Endothelial cell (in vitro differentiated cells): ENCODE measurements at places on chromosomes 2 and 18.
A peak's percentile ranks its signal among the peaks of the same experiment; 100 is the strongest.

- H3K4me3 ChIP-seq = no peak overlapping the region
- no peak for DNase-seq
- no peak overlapping the region for H3K27ac ChIP-seq
Measured at GRCh38 chr2:169415233-169415748, 53.0 kb upstream of the LRP2 start.

- H3K27ac ChIP-seq = no peak overlapping the region
- no peaks in the 10 kb centered on the region for H3K27me3 ChIP-seq
- H3K4me3 ChIP-seq = no peak overlapping the region
- no peaks in the 10 kb centered on the region for H3K36me3 ChIP-seq
- no peak for DNase-seq
Measured at GRCh38 chr2:194105358-194105757, 1551.7 kb upstream of the SLC39A10 start.

DNA sequence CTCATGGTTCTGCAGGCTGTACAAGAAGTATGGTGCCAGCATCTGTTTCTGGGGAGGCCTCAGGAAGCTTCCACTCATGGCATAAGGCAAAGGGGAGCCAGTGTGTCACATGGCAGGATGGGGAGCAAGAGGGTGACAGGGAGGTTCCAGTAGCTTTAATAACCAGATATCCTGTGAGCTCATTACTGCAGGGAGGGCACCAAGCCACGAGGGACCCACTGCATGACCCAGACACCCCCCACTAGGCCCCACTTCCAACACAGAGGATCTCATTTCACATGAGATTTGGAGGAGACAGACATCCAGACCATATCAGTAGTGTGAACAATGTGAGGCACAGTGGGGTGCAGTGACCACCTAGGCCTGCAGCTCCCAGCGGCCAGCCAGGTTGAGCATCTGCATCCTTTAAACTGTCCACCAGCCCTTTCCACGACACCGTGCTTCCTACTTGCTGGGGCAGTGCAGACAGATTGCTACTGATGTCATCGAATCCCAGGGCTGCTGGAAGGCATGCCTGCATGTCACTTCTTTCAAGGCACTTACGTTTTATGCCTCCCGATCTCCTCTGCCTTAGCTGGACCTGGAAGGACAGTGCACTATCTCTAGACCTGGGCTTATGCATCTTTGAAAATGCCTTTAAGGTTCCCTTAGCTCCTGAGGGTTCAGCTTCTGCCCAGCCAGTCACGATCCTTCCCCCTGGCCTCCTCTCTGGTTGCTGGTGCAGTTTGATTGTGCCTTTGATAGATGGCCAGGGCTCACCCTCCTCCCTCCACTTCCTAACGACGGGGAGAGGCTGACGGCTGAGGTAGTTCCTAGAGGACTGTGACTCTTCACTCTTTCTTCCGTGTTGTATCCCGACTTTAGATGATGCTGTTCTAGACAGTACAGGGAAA, 174.3 kb downstream of the FAM210A start:
- no peak overlapping the region for H3K4me3 ChIP-seq
- H3K4me1 ChIP-seq = no peaks in the 10 kb centered on the region
- DNase-seq = no peak
- H3K36me3 ChIP-seq = peaks cover 3% of the 10 kb centered on the region
- no peak overlapping the region for H3K27ac ChIP-seq

GRCh38 chr2:74843899-74844298, 10.0 kb downstream of the HK2 start:
- DNase-seq = no peak
- H3K4me3 ChIP-seq = peak overlapping the region; percentile 73
- peaks cover 9% of the 10 kb centered on the region for H3K27me3 ChIP-seq
- peaks cover 56% of the 10 kb centered on the region for H3K4me1 ChIP-seq

GRCh38 chr18:39494211-39494896, 1928.8 kb upstream of the CELF4 start:
- no peak overlapping the region for H3K27ac ChIP-seq
- no peak for DNase-seq
- no peaks in the 10 kb centered on the region for H3K4me1 ChIP-seq
- H3K27me3 ChIP-seq = no peaks in the 10 kb centered on the region

- peaks cover 6% of the 10 kb centered on the region for H3K4me1 ChIP-seq
- H3K27me3 ChIP-seq = peaks cover 2% of the 10 kb centered on the region
- H3K4me3 ChIP-seq = no peak overlapping the region
- DNase-seq = no peak
- no peak overlapping the region for H3K27ac ChIP-seq
Measured at GRCh38 chr2:42618116-42618515, 49.7 kb downstream of the MTA3 start.

- H3K36me3 ChIP-seq = no peaks in the 10 kb centered on the region
- no peaks in the 10 kb centered on the region for H3K4me1 ChIP-seq
- no peak for DNase-seq
- H3K27me3 ChIP-seq = peaks cover 2% of the 10 kb centered on the region
Measured at GRCh38 chr2:164887434-164888144, 46.0 kb upstream of the COBLL1 start.

- peaks cover 8% of the 10 kb centered on the region for H3K27me3 ChIP-seq
- no peaks in the 10 kb centered on the region for H3K36me3 ChIP-seq
- H3K27ac ChIP-seq = no peak overlapping the region
- H3K4me3 ChIP-seq = no peak overlapping the region
- no peak for DNase-seq
Measured at GRCh38 chr2:121898483-121898882, 143.0 kb downstream of the TSN start.

DNA sequence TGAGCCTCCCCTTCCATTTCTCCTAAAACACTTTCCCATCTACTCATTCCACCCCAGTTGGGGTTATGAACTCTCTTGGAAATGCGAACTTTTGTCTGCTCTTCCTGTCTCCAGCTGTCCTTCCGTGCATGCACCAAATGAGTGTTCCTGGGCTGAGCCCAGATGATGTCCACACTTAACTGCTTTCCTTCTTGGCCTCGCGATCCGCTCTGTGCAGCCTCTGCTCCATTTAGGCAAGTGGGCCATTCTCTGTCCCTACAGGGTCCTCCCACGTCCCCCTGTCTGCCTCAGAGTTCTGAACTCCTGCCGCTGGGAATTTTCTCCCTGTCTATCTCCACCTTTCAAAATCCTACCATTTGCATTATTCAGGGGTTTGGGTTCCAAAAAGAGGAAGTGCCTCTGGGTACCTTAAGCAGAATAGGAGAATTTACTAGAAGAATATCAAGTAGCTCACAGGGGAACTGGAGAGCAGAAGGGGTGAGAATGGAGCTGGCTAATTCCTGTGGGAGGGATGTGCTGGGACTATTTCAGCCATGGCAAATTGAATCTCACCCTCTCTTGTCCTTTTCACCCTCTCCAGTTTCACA, 4.7 kb upstream of the NCK2 start:
- no peak overlapping the region for H3K27ac ChIP-seq
- H3K4me3 ChIP-seq = no peak overlapping the region
- peaks cover 42% of the 10 kb centered on the region for H3K4me1 ChIP-seq
- no peak for DNase-seq

DNA sequence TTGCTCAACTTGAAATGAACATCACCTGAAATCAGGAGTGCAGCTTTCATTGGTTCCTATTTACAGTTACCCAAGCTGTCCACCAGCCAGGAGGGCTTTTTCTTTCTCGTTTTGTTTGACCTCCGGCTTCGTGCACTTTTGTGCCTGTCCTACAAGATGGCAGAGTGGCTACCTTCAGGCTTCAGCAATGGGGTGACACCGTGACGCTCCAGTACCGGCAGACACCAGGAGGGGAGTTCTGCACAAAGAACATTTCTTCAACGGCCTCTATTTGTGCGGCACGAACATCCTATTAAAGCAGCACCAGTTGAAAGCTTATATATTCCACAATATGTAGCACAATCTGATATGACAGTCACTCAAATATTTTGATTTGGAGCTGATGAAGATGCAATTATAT, 18.3 kb downstream of the RNASEH1 start:
- peaks cover 3% of the 10 kb centered on the region for H3K4me1 ChIP-seq
- H3K27me3 ChIP-seq = peaks cover 1% of the 10 kb centered on the region
- H3K4me3 ChIP-seq = no peak overlapping the region

DNA sequence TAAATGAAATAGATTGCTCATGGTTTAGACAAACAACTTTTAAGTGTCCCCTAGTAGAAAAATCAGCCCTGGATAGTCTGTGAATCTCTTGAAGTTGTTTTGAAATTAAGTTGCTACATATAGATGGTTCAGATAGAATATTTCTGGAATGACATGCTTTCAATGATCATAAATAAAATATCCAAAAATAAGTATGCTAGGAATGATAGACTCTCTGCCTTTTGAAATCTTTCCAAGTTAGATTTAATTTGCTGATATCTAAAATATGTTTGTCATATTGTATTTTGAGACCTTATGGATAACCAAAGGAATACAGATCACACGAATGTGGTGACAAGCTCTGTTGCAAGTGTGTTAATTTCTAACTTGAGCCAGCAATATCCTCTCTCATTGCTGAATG, 488.7 kb downstream of the THSD7B start:
- no peak overlapping the region for H3K4me3 ChIP-seq
- H3K36me3 ChIP-seq = no peaks in the 10 kb centered on the region
- no peaks in the 10 kb centered on the region for H3K27me3 ChIP-seq

DNA sequence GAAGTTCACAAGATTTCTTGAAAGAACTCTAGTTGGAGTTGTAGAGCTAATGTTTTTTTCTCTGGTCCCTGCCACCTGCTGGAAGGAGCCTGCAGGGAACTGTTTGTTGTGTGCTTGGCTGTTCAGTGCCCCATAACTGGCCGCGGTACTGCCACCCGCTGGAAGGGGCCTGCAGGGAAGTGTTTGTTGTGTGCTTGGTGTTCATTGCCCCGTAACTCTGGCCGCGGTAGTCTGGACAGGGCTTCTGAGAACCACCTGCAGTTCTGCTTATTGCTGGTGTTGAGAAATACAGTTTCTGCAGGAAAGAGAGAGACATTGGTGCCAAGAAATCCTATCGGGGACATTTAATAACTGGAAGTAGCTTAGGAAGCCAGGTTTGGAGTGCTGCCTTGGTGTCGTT, 58.1 kb downstream of the AGAP1 start:
- H3K27me3 ChIP-seq = peaks cover 2% of the 10 kb centered on the region
- peaks cover 6% of the 10 kb centered on the region for H3K4me1 ChIP-seq
- no peak overlapping the region for H3K27ac ChIP-seq
- no peak overlapping the region for H3K4me3 ChIP-seq

DNA sequence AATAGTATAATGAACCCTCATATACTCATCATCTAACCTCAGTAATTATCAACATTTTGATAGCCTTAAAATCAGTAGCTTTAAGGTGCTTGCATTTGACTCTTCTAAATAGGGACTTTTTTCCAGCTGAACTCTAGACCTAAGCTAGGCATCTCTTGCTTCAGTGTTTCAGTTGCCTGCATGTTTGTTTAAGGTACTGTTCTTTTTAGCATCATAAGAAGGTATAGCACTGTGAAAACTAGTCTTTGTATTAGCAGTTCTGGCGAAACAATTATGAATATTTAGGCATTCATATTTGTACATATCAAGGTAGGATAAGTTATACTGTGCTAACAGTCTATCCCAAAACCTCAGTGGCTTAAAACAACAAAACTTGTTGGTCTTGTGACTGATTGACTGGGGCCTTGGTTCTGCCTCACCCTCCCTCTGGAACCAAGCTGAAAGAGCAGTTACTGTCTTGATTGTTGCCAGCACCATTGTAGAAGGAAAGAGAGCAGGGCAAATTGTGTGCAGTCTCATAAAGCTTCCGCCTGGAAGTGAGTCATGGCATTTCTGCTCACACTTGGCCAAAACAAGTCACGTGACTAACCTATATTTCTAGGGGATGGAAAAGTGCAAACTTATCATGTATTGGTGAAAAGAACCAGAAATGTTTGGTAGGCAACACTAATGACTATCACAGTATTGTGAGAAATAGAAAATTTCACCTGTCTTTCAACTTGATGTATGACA, 24.3 kb downstream of the GALNT1 start:
- peaks cover 2% of the 10 kb centered on the region for H3K27me3 ChIP-seq
- peaks cover 40% of the 10 kb centered on the region for H3K4me1 ChIP-seq
